ENCODE measurements at places on chromosomes 3 and 15. TPM values are rescaled to one million over a fixed set of nuclear protein-coding genes. Genes with fewer than 3 reads are reported as not detected.
A peak's percentile ranks its signal among the peaks of the same experiment; 100 is the strongest.

DNA sequence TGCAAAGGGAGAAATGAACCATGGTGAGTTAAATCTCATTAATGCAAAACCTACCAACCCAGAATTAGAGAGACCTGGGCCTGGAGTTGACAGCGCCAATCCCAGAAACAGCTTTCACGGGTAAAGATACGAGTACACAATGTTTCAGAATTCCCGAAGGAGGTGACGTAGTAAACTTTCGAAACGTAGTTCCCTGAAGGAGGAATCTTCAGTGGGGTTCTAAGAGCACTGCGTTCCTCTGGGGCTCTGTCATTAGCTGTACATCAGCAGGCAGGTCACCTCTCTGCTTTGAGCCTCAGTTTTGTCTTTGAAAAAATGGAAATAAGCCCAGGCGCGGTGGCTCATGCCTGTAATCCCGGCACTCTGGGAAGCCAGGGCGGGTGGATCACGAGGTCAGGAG is 152.3 kb downstream of the XXYLT1 start:
- no peaks in the 10 kb centered on the region for H3K36me3 ChIP-seq
- DNase-seq, result no peak
- no peaks in the 10 kb centered on the region for H3K27me3 ChIP-seq
- peak overlapping the region; percentile 3 for H3K4me3 ChIP-seq
- peaks cover 51% of the 10 kb centered on the region for H3K4me1 ChIP-seq
- H3K27ac ChIP-seq, result peak overlapping the region; percentile 82

DNA sequence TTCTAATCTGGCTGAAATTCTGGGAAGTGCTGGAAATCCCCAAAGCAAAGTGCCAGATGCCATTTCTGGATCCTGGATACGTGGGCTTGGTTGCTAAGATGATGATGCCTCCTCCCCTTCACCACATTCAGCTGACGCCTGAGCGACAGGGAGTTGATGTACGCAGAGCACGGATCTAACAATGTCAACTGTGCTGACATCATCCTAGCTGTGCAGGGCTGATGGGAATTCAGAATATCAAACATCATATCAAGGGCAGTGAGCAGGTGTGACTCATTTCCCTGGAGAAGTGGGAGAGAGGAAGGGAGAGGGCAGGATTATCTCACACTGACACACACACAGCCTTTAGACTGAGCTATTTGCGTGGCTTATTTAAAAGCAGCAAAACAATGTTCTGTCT is 92.6 kb upstream of the ZBTB20 start:
- H3K27me3 ChIP-seq, result no peaks in the 10 kb centered on the region
- peaks cover 12% of the 10 kb centered on the region for H3K4me1 ChIP-seq
- peak overlapping the region; percentile 43 for H3K27ac ChIP-seq
- DNase-seq, result peak; percentile 59
- no peak overlapping the region for H3K4me3 ChIP-seq
- no peaks in the 10 kb centered on the region for H3K36me3 ChIP-seq

DNA sequence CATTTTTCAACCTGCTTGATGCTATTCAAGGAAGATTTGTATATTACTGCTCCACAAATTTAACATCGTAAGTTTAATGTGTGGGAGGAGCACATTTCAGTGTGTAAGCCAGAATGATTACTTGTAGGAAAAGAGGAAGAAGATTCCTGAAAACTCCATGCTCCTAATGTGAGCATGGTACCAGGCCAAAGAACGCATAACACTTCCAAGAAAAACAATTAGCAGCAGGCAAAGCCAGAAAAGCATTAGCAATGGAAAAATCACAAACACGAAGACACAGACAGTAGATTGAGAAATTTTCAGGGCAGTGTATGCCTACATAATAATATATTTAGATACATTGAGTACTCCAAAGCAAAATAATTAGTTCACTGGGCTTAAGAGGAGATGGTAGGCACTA is 96.6 kb upstream of the CBLB start:
- no peak overlapping the region for H3K4me3 ChIP-seq
- peaks cover 9% of the 10 kb centered on the region for H3K4me1 ChIP-seq
- H3K27me3 ChIP-seq, result no peaks in the 10 kb centered on the region
- no peak overlapping the region for H3K27ac ChIP-seq

DNA sequence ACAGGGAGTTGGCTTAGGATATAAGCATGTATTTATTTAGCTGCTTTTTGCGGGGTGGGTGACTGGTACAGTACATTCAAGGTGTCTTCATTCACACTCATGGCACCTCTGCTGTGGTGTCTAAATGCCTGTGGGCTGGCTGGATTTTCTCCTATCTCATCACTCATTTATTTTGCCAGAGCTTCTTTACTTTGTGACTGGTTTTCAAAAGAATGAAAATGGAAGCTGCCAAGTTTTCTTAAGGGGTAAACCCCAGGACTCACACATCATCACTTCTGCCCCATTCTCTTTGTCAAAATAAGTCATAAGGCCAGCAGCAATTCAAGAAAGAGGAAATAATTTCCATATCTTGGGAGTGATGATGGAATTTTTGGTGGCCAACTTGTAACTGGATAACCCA is 493.4 kb upstream of the ALCAM start:
- no peaks in the 10 kb centered on the region for H3K27me3 ChIP-seq
- no peaks in the 10 kb centered on the region for H3K4me1 ChIP-seq
- H3K4me3 ChIP-seq, result no peak overlapping the region
- no peak for DNase-seq

DNA sequence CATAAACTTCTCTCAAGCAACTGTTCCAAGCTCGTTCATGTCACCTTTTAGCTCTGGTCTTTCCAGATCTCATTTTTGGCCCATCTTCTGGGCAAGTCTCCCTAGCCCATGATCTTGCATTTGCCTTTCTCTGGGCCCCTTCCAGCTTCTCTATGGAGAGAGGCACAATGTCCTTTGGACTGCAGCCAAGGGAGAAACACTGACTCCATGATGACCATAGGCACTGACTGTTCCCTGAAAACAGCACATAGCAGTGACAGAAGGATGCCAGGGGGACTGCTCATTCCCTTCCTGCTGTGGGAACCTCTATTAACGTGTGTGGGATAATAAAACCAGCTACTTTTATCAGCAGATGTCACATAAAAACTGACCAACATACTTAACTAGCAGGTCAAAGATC is 60.3 kb downstream of the STRIT1 start:
- peaks cover 23% of the 10 kb centered on the region for H3K4me1 ChIP-seq
- no peak overlapping the region for H3K4me3 ChIP-seq
- no peaks in the 10 kb centered on the region for H3K27me3 ChIP-seq
- H3K27ac ChIP-seq, result peak overlapping the region; percentile 67

GRCh38 chr3:4795905-4796304 is 183.3 kb upstream of the BHLHE40 start:
- DNase-seq, result no peak
- no peak overlapping the region for H3K27ac ChIP-seq
- H3K4me1 ChIP-seq, result no peaks in the 10 kb centered on the region
- H3K4me3 ChIP-seq, result no peak overlapping the region
- no peaks in the 10 kb centered on the region for H3K27me3 ChIP-seq

GRCh38 chr3:35946121-35946853 is 307.0 kb downstream of the ARPP21 start:
- H3K27ac ChIP-seq, result no peak overlapping the region
- no peak for DNase-seq
- H3K36me3 ChIP-seq, result no peaks in the 10 kb centered on the region
- H3K4me3 ChIP-seq, result no peak overlapping the region
- no peaks in the 10 kb centered on the region for H3K27me3 ChIP-seq
- H3K4me1 ChIP-seq, result no peaks in the 10 kb centered on the region

- H3K27me3 ChIP-seq, result no peaks in the 10 kb centered on the region
- no peaks in the 10 kb centered on the region for H3K36me3 ChIP-seq
- no peak overlapping the region for H3K4me3 ChIP-seq
Observed at GRCh38 chr15:41891946-41892345, 1.9 kb downstream of the SPTBN5 start.

The ANKRD34C gene
- total RNA-seq, result not detected

The ST3GAL6 gene
- 5.4 TPM for total RNA-seq

DNA sequence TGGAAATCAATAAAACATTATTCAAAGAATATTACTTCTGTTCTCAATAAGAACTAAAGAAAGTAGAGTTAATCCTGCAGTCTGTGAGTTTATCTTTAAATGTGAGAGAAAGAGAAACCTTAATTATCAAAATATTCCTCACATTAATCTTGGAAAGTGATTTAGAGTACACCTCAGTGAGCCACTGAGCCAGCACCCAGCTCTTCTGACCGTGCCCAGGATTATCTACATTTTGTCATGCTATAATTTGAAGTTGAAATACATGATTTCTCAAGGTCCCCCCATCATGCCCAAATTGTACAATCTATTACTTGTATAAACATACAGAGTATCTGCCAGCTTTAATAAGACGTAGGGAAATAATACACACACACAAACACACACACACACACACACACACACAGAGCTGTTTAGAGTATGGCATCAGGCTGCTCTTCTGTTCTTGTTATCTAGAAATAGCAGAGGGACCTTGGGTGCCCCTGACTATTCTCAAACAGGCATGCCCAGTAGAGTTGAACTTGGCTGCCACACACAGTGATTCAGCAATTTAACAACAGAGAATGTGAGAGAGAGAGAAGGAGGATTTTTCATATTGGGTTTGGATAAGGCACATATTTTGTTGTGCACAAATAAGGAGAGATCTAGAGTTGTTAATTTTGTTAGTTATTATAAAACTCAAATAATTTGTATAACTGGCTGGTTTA is 74.4 kb downstream of the P2RY1 start:
- no peak for DNase-seq
- no peak overlapping the region for H3K4me3 ChIP-seq
- H3K4me1 ChIP-seq, result peaks cover 12% of the 10 kb centered on the region
- H3K36me3 ChIP-seq, result no peaks in the 10 kb centered on the region

The PTPRG gene
- total RNA-seq, result 32.9 TPM

The LMOD3 gene
- total RNA-seq, result not detected

GRCh38 chr3:149011676-149012075 is 20.3 kb downstream of the GYG1 start:
- H3K27me3 ChIP-seq, result no peaks in the 10 kb centered on the region
- no peak for DNase-seq
- no peaks in the 10 kb centered on the region for H3K36me3 ChIP-seq
- H3K27ac ChIP-seq, result no peak overlapping the region

- no peaks in the 10 kb centered on the region for H3K27me3 ChIP-seq
- H3K4me3 ChIP-seq, result no peak overlapping the region
- peaks cover 8% of the 10 kb centered on the region for H3K4me1 ChIP-seq
- H3K36me3 ChIP-seq, result no peaks in the 10 kb centered on the region
Observed at GRCh38 chr3:190556351-190556750, 42.5 kb downstream of the IL1RAP start.

DNA sequence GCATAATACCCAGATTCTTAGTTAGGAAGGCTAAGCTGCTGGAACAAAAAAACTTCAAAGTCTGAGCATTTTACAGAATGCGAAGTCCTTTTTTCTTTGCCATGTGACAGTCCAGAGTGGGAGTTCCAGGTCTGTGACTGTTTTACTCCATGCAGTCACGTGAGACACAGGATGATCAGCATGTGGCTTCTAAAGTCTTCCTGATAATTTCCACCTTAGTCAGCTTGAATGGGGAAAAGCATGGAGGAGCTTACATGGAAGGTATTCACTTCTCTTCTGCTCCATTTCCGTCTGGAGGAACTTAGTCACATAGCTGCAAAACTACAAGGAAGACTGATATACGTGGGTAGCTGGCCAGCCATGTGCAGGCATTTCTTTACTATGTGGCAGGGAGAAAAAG is 1.7 kb downstream of the SNTN start:
- H3K27me3 ChIP-seq, result no peaks in the 10 kb centered on the region
- no peak overlapping the region for H3K27ac ChIP-seq
- H3K4me1 ChIP-seq, result no peaks in the 10 kb centered on the region
- H3K4me3 ChIP-seq, result no peak overlapping the region

The KIF23 gene
- 100 TPM for total RNA-seq

GRCh38 chr3:87621667-87622066 is 345.3 kb upstream of the POU1F1 start:
- no peak overlapping the region for H3K4me3 ChIP-seq
- no peaks in the 10 kb centered on the region for H3K27me3 ChIP-seq
- H3K27ac ChIP-seq, result no peak overlapping the region
